Liver (tissue), 10 donors: ENCODE measurements at places on chromosomes 12 and 14. TPM values are rescaled to one million over a fixed set of nuclear protein-coding genes. Genes with fewer than 3 reads are reported as not detected.

The TAS2R31 gene
- total RNA-seq, result 7.4 TPM

The SALL2 gene
- total RNA-seq, result 0.92 TPM

The TSPAN8 gene
- total RNA-seq, result 0.65 TPM

The ADGRD1 gene
- total RNA-seq, result 5.8 TPM

The SYCP3 gene
- 0.17 TPM for total RNA-seq

The CCDC197 gene
- total RNA-seq, result not detected

The SOS2 gene
- total RNA-seq, result 13.4 TPM

The INHBC gene
- 2.8 TPM for total RNA-seq

The DHH gene
- total RNA-seq, result 0.08 TPM

The OTOGL gene
- total RNA-seq, result 0.09 TPM

The CLMN gene
- total RNA-seq, result 40.1 TPM

The TEAD4 gene
- 3.1 TPM for total RNA-seq

The TRPV4 gene
- 9.6 TPM for total RNA-seq

The HPD gene
- total RNA-seq, result 31.3 TPM

The NEUROD4 gene
- not detected for total RNA-seq

The MNAT1 gene
- 13.8 TPM for total RNA-seq

The ZC2HC1C gene
- 0.56 TPM for total RNA-seq

The SERPINA10 gene
- total RNA-seq, result 256 TPM

The TTC6 gene
- total RNA-seq, result 2.0 TPM

The NOC4L gene
- 6.4 TPM for total RNA-seq

The SPTSSA gene
- 10.5 TPM for total RNA-seq

The DEPDC4 gene
- 6.9 TPM for total RNA-seq

The GYS2 gene
- 15.5 TPM for total RNA-seq

The RTL1 gene
- total RNA-seq, result not detected

The POTEG gene
- not detected for total RNA-seq

The LMBR1L gene
- 23.7 TPM for total RNA-seq
